ENCODE measurements at places on chromosomes 16 and 17.

DNA sequence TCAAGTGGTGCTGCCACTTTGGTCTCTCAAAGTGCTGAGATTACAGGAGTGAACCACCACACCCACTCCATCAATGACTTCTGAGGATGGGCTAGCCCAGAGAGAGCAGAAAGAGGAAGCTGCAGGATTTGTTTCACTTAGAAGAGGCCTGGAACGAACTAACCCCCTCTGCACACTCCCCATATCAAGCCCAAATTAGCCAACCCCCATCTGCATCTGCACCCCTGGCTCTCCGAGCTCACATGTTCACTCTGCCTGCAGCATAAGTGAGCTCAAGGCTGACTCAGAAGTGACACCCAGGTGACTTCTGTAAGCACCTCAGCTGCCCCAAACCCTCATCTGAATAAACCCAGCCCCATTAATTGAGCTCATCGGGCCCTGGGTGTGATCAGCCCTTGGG lies 4.8 kb downstream of the SCNN1G start:
- DNase-seq = no peak

DNA sequence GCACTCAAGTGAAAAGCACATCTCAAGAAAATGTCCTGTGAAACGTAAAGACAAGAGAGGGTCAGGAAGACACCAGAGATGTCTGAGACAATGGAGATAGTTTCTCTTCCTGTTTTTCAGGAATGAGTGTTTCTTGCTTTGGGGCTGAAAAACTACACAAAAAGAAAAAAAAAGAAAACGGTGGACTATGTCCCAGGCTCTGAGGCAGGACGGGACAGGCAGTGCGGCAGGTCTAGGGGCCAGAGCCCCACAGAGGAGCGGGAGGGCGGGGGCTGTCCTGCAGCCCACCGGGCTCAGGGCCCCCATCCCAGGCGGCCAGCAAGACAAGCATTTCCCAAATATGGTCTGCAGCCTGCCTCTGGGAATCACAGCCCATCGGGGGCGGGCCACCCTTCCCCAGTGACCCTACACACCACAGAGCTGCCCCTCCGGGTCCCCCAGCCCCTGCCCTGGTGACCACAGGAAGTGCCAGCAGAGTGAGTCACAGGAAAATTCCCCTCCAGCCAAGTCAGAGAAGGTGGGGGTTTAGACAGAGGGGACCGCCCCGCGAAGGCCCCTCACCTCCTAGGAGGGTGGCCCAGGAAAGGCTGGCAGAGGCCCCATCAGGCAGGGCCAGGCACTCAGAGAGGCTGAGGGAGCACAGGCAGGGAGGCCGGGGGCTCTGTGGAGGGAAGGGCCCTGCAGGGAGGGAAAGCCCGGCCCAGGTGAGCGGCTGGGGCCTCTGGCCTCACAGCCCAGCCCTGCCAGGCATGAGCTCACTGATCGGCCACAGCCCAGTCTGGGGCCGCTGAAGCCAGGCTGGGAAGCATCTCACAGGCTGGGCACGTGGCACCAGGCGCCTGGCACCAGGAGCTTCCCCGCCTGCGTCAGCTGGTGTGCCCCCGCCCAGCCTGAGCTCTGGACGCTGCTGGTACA lies 6.3 kb downstream of the BCAR1 start:
- DNase-seq = peak; percentile 96

DNA sequence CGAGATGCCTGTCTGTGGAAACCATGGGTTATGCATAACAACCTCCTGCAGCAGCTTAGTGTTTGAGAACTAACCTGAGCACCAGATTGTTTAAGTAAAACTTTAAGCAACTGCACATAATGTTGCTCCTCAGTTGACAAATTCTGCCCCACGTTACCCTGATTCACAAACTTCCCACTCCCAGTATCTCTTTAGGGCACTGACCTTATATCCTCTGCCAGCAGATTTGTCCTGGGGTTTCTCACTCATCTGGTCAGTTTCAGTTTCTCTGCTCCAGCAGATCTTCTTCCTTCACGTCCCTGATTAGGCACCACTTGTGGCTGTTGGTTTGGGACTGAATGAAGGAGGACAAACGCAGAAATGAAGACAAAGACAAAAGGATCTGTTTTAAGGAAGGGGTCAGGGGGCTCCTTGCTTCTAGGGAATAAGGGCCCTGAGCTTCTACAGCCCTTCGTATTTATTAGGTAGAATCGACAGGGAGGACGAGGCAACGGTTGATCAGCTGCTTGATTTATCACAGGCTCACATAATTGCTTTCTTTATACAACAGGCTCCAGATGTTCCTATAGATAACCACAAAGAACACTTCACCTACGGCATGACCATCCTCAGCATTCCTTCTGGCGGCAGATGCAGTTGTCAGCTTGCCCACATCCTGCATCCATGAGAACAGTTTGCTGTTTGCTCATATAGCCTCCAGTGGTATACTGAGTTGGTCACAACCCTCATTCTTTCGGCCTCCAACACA lies 13.5 kb upstream of the ZNF689 start:
- DNase-seq = no peak

- no peak for DNase-seq
These were observed 109.6 kb downstream of the HS3ST3A1 start for GRCh38 chr17:13491916-13492736.

DNA sequence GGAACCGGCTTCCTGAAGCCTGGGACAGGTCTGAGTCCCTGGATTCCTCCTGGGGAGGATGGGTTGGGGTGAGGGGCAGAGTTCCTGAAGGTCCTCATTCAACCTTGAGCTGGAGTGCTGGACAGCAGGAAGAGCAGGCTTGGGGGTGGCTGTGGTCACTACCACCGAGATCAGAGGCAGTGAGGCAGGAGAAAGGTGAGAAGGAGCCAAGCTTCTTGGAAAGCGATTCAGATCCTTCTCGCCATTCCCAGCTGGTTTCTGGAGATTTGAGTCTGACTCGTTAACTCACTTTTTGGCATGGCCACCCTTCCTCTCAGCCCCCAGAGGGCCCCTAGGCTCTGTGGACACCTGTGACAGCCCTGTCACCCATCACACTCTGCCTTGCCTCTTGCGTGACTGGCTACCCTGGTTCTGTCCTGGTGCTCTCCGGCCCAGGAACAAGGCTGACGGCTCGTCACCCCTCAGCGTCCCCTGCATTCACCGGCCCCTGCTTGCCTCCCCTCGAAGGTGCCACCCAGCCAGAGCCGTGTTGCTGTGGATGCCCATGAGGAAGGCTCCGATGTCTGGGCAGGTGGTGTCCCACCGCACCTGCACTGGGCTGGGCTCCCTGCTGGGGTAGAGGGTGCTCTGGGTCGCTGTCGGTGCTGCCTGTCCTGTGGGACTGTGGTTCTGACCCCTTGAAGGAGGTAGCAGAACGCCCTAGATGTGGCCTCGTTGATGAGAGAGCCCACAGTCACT lies 9.7 kb upstream of the TIMP2 start:
- peak; percentile 49 for DNase-seq

- DNase-seq = no peak
These were observed 115.9 kb downstream of the DYNLRB2 start for GRCh38 chr16:80656711-80657150.

- DNase-seq = peak; percentile 72
These were observed at the start of gene LIMD2 for GRCh38 chr17:63699638-63700527. Gene LIMD2, minus strand, starts transcription at chr17:63700125. Its CDS starts 827 bp downstream, at chr17:63699298.

- no peak for DNase-seq
These were observed 70.3 kb downstream of the NFATC3 start for GRCh38 chr16:68155425-68155824.

DNA sequence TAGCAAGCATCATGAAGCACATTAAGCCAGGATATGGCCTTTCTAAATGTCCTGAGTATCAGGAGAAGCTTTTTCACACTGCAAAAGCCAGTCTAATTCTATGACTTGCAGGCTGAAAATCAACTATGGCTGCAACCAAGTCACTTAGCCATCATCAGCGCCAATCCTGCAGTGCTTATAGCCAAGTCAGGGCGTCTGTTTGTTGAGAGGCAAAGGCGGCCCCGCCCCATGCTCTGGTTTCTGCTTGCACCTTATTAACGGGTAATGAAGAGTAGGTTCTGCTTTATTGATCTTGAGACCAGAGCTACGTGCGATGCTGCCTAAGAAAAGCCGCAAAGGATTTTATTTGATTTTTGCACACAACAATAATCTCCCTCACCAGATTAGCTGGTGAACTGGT lies 88.4 kb downstream of the CDH13 start:
- no peak for DNase-seq

- DNase-seq = peak; percentile 9
These were observed 27.4 kb upstream of the CACNA1H start for GRCh38 chr16:1125471-1125870.

DNA sequence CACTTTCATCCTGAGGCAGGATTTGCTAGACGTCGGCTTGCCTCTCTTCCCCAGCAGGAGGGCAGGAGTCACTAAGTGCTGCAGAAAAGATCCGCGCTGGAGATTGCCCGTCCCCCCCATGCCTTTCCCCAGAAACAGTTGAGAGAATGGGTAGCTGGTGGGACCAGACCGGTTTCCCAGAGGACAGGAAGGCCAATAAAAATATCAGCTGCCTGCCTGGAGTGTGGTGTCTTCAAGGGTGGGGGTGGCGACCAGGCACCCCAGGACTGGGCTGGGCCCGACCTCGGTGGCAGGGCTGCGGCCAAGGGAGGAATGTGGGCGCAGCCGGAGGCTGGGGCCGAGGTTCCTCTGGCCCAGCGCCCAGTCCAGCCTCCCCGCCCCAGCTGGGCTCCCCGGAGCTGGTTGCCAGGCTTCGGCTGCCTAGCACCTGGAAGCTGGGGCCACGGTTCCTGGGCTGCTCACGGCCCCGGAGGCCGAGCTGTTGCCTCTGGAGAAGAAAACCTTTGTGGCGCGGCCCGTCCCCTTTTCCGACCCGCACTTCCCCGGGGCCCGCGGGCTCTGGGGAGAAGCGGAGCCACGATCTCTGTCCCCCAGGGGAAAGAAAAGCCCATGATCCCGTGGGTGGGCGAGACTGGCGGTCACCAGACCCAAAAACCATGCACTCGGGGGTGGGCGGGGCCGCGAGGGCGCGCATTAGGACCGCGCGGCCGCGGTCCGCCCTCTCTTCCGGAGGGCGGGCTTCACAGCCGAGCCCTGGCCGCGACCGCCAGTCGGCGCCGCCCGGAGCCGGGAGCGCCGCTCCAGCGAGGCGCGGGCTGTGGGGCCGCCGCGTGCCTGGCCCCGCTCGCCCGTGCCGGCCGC lies at the start of gene TRAF4:
Gene TRAF4 (plus strand): TSS at position 769 of the 861 bp plus-strand sequence. CDS start 102 bp downstream, outside the sequence.
- DNase-seq = peak; percentile 84

- no peak for DNase-seq
These were observed 124.8 kb upstream of the CACNG3 start for GRCh38 chr16:24131294-24131693.

DNA sequence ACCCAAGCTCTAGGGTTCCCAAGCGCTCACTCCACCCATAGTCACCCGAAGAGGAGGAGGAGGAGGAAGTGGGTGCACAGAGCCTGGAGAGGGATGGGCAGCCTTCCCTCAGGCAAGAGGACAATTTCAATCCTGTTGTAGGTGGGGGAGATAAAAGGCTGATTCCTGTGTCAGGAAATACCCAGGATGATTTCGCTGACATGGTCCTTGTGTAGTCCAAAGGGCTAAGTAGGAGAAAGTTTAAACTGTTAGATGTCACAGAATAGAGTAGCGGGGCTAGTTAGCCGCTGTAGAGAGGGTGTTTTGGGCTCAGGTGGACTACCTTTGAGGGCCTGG lies 1.3 kb upstream of the EXOC7 start:
- DNase-seq = no peak

DNA sequence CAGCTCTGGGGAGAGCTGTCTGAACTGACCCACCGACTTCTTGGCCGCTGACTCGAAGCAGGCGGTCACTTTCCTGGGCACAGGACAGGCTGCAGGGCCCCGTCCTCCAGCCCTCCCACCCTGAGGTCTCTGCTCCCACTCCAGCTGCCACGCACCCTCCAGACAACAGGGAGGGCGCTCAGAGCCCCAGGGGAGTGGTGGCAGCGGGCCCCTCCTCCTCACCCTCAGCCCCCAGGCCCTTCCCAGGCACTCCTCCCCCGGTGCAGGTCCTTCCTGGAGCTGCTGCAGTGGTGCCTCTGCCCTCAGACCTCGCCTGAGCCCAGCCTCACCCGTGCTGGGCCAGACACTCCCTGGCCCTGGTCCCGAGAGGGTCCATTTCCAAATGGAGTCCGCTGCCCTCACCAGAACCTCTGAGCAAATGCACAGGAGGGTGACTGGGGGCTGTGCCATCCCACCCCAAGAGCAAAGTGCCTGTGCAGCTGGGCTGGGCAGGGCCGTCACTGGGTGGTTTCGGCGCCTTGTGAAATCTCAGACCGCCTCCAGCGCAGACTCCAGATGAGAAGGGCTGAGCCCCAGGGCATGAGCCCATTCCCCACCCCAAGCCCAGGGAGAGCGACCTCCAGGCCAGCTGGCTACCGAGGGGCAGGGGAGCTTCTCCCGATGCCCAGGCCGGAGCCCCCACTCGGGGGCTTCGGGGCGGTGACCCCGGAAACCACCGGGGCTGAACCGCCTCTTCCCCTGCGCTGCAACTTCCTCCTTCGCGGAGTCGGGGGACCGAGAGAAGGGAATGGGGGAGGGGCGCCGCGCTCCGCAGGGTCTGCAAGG lies 717 bp downstream of the CYBA start:
- DNase-seq = no peak

GRCh38 chr17:80845069-80845862 lies 146.4 kb upstream of the CHMP6 start:
- no peak for DNase-seq

DNA sequence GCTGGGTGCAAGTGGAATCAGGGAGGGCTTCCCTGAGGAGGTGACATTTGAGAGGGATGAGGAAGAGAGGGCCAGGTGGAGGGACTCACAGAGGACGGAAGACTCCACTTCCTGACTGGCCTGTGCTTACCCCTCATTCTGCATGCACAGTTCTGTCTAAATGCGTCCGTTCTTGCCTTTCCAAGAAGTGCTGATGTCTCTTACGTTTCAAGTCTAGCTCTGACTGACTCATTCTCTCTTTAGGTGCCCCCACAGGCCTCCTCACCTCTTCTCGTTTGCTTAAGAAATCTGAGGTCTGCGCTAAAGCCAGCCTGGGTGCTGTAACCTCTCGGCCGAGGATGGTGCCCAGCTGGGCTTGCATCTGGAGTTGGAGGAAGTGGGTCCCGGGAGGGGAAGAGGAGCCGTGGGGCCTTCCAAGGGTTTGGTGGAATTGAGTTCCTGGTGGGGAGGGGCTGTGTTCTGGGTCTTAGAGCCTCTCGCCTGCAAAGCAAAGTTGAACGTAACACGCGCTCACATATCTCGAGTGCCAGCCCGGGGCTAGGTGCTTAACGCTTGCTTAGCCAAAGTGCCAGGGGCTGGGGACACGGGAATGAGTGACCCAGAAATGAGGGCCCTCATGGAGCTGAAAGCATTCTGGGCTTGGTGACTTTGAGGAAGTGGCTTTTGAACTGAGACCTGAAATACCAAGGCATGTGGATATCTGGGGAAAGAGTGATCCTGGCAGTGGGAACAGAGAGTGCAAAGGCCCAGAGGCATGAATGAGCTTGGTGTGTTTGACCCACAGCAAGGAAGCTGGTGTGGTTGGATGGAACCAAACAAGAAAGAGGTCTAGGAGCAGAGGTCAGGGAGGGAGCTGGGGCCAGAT lies 4.8 kb downstream of the IL4R start:
- peak; percentile 37 for DNase-seq

GRCh38 chr16:55955424-55955823 lies 80.3 kb upstream of the CES5A start:
- no peak for DNase-seq

- DNase-seq = no peak
These were observed 286.1 kb downstream of the SEC14L1 start for GRCh38 chr17:77426676-77427386.

- peak; percentile 38 for DNase-seq
These were observed 13.6 kb downstream of the ATPAF2 start for GRCh38 chr17:18025241-18025944.

Data from fibroblast of skin of right biceps (primary cell).